ENCODE measurements at places on chromosomes 2 and 18. TPM values are rescaled to one million over a fixed set of nuclear protein-coding genes. Genes with fewer than 3 reads are reported as not detected.

DNA sequence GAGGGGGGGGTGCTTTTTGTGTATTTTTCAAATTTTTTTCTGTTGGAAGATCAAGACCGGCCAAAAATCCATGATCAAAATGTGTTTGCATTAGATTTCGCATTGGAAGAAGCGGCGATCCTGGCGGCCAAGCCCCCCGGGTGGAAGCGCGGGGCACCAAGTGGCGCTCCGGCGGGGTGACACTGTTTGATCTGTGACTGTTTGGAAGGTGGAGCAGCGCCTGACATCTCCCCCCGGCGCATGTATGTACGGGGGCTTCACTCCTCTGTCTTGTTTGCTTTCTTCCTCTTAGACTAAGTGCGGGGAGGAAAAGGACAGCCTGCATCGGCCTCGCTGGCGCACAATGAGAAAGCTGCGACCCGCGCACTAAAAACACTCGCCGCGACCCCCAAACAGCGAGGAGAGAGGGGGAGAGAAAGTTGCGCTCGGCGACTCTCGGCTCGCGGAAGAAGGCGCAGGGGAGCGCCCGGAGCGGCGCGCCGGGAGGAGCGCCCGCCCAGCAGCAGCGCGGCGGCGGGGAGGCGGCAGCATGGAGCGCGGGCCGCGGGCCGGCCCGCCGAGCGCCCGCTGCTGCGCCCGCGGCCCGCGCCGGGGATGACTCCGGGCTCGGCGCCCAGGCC, 515 bp downstream of the TSHZ1 start:
- DNase-seq, result no peak

DNA sequence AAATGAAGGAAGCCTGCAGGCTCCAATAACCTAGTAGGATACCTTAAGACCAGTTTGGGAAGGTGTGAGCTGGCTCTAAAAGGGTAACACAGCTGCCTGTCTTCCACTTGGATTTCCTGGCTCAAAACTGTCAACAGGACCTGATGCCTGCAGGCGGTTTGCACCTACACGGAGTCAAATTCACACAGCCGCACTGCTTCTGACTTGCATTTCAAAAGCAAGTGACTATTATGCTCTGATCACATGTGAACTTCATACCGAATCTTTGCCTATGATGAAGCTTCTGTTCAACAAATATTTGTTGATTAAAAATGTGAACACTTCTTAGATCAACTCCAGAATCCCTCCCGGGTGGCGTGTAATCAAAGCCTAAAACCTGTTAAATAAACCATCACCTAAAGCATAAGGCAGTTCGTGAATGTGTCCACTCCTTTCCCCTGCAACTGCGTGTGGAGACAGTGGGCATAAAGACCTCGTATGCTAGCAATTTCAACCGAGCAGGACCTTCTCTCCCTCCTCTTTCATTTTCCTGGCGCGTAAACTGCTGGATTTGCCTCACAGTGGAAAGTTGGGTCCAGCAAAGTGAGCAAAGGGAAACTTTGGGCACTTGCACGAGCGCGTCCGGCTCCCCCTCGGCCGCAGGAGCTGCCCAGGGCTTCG, 784 bp downstream of the CRACDL start:
- no peak for DNase-seq

DNA sequence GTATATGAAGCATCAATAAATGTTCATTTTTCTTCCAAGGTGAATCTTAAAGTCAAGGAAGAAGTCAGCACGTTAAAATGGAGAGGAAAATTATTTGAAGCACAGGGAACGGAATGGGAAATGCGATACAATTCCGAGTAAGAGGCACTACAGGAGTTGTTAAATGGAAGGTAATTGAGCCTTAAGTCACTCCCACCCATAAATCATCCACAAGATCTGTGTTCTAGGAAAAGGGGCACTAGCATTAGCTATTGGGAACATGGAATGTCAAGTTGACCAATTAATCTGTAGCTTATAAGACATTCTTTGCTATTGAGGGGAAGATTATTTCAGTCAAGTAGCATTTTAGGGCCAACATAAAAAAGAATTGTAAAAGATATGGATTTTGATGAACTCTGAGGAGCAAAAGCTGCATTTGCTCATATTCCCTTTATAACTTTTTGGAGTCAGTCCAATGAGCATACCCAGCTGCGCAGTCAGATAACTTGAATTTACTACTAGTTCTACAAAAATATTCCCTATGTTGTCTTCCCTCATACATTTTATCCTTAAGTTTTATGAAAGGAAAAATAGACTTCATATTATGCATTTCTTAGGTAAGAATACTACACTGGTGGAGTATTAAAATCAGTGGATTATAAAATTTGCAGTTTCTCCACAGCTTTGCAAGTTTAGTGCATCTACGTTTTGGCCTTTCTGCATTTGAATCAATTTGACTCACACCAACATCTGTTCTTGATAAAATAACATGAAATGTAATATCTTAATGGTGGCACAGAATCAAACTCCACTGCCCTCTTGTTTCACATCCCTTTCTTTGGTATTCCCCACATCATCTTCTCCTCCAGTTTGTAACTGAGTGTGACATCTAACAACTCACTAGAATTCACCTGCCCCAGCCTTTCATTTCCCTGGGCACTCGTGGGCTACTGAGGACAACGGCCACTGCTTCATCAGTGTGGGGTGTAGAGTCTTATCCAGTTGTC, 95.6 kb downstream of the SP3 start:
- DNase-seq, result no peak

GRCh38 chr2:61887717-61888266, 664 bp downstream of the CCT4 start:
- peak; percentile 40 for DNase-seq

DNA sequence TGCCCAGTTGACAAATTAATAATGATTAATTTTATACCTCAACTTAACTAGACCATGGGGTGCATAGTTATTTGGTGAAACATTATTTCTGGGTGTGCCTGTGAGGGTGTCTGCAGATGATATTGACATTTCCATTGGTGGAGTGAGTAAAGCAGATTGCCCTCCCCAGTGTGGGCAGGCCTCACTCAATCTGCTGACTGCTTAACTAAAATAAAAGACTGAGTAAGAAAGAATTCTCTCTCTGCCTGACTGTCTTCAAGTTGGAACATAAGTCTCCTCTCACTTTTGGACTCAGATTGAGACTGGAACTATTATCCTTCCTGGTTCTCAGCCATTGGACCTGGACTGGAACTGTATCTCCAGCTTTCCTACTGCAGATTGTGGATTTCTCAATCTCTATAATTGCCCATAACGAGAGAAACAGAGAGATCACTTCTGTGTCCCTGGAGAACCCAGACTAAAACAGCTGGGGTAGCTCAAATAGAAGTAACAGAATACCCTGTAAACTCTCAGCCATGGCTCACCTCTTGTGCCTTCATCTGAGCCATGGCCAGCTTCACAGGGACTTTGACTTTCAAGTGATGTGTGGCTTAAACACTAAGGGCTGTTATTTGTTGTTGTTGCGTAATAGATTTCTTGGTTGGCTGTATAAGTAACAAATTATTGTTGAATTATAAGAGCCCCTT, 575.3 kb upstream of the RAB6C start:
- DNase-seq, result no peak

- DNase-seq, result no peak
Measured at GRCh38 chr2:216327447-216327935, 44.8 kb downstream of the MARCHF4 start.

DNA sequence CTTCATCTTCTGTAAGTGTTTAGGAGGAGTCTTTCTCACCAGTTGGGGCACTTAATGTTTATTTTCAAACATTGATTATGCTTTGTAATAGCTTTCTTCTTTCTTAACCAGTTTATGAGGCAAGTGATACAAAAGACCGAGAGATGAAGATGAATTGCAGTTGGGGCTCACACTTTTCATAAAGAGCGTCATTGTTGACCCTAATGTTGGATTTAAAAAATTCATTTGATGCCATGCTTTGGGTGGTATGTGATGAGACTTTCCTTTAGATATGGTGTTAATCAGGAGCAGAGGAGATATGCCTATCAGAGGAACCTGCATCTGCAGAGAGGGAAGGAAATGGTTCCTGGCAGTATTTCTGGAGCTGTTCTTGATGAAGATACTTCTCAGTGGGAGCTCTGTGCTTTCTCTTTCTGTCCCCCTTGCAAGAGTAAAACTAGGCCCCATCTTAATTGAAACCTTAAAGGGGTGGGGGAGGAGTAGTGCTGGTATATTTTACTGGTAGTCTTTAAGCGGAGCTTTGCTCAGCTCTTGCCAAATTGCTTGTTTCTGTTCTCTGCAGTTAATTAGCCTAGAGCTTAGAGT, 2.3 kb downstream of the EML4 start:
- DNase-seq, result no peak

CPLX4 gene
- not detected for total RNA-seq

FNDC4 gene
- total RNA-seq, result 1.5 TPM

ORMDL1 gene
- 90.7 TPM for total RNA-seq

PIEZO2 gene
- total RNA-seq, result 0.61 TPM

IL1F10 gene
- total RNA-seq, result not detected
